Activated naive CD4-positive, alpha-beta T cell treated with anti-CD3 and anti-CD28 coated beads, Interleukin-2, amount 10 ng/mL, durations not matched to agents 7 days and 5 days (primary cell): ENCODE measurements at places on chromosomes 5 and 9.

GRCh38 chr5:65855766-65856315, 70.5 kb upstream of the ERBIN start:
- DNase-seq, result no peak

DNA sequence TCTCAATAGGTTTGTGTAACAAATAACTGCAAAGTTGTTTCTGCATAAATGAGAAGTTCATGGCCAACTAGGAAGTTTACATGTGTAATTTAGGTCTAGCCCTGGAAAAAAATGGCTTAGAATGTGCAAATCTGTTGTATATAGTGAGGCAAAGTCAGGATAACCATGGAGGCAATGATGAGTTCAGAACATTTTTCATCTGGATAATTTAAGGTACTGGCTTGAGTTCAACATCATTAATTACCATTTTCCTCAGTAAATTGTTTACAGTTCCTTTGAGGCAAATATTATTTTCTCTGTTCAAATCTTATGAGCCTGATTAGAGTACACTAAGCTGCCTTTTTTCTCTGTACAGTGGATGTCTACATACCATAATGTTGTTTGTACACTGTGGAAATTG, 1259.0 kb upstream of the NUDT12 start:
- DNase-seq, result no peak

- no peak for DNase-seq
Measured at GRCh38 chr5:84384604-84385575, at the start of gene EDIL3. Gene EDIL3, minus strand, starts transcription at chr5:84384880. Its CDS starts 506 bp downstream, at chr5:84384374.

DNA sequence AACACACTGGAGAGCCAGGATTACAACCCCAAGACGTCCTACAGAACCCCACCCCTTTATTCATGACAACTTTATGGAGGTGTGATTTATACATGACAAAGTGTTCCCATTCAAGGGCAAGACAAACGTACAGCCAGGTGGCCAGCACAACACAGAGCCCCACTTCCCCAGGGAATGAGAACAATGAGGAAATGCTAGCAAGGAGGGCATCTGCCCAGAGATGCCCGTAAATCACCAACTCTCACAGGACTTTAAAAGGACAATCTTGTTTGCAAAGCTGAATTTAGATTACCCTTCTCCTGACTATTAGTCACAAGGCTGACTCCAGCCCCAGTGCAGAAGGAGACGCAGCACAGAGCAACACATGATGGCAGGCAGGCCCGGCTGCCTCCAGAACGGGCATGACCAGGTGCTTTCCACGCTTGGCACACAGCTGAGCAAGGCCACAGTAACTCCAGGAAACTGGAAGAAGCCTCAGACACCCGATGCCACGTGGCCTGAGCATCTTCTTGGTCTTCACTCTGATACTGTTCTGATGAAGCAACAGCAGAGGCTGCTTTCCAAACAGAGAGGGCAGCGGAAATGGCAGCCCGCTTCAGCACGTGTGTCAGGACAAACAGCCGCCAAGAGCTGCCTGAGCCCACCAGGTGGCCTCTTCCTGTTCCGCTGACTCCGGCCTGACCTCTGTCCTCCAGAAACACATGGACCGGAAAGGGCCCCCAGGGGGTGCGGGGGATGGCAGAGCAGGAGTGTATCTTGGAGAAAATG, 51.4 kb downstream of the ROR2 start:
- DNase-seq, result no peak

- no peak for DNase-seq
Measured at GRCh38 chr5:60719329-60719728, 19.4 kb upstream of the DEPDC1B start.

GRCh38 chr9:109414125-109414785, 83.9 kb downstream of the PTPN3 start:
- DNase-seq, result no peak

DNA sequence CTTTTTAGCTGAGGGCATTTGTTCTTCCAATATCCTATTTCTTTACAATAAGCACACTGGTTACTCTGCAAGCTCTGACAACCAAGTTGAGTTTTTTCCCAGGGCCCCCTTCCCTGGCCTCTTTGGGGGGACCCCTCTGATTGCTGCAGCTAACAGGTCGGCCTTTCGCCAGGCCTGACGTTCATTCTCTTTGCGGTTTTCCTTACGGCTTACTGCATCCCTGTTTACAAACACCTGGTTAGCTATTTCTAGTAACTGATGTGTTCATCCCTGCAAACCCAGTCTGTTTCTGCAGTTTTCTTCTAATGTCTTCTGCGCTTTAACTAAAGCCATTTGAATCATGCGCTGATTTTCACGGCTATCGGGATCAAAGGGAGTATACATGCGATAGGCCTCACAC, 37.5 kb upstream of the PPP1R26 start:
- no peak for DNase-seq

DNA sequence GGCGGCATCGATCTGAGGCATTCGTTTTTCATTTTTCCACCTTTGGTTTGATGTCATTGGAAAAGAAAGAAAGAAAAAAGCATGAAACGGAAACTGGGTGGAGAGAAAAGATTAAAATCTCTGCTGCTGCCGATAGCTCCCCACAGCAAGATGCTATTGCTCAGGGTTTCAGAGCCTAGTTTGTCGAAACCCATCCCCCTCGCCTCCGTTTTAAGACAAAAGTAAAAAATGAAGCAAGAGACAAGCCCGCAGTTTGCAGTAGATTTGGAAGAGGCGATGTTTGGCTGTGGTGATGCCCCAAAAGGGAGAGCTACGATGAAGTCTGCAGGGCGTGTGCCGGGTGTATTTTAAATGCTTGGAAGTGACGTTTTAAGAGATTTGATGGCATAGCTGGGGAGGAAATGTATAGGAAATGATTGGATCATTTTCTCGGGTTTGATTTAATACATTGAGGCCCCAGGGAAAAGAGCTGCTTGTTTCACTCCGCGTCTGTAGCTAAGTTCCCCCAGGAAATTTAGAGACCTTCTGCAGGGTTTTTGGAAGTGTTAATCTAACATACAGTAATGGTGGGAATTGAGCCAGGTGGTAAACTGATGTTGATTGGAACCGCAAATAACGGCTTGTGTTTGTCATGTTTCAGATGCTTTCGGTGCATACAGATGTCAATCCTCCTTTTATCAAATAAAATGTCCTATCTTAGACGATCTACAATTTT, 909 bp downstream of the NDFIP1 start:
- DNase-seq, result peak; percentile 77
